ENCODE measurements at places on chromosomes 2 and 18.

DNA sequence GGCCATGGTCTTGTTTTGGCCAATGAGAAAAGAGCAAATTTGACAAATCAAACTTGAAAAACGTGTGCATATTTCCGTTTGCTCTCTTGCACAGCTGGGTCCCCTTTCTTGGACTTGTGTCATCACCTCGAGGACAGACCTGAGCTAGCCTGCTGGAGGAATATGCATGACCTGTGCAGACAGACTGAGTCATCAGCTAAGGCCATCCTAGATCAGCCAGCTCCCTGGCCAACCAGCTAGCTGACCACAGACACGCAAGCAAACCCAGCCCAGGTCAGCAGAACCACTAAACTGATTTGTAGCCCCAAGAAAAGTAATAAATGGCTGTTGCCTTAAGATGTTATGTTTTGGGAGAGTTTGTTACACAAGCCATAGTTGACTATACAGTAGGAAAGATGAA, 61.3 kb upstream of the PAX3 start:
- DNase-seq: no peak

DNA sequence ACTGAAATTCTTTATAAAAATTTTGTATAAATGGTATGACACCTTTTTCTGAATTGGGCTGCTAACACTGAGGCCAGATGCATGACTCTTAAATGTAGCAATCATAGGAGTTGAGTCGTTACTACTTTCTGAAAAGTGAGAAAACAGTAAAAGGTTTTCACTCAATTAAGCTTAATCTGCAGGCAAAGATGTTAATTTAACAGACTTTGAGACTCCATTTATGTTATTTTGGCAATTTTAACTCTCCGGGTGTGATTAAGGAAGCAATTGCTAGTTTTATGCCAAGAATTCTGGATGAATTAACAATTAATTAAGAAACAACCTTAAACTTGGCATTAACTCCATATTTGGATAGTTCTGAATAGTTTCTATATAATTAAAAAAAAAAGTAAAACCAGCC, 104.3 kb downstream of the AGPS start:
- DNase-seq: no peak

DNA sequence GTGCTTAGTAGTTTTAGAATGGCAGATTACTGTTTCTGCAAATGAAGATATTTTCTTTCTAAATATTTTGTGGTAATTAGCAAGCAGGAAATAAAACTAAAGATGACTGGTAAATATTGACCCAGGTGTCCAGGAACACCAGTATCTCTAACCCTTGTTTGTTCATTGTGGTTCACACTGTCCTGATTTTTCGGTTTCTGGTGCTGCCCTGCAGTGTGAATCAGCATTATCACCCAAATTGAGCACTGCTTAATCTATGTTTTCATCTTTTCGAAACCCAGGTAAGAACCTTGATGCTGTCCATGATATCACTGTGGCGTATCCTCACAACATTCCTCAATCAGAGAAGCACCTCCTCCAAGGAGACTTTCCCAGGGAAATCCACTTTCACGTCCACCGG, 167.4 kb downstream of the CAPN13 start:
- no peak for DNase-seq

GRCh38 chr2:38115216-38116032, 39.5 kb upstream of the CYP1B1 start:
- DNase-seq: peak; percentile 35

GRCh38 chr2:241491549-241492173, 16.7 kb downstream of the STK25 start:
- no peak for DNase-seq

GRCh38 chr2:126949775-126950174, 51.1 kb downstream of the TEX51 start:
- no peak for DNase-seq

- no peak for DNase-seq
Observed at GRCh38 chr2:210839450-210839849, 283.1 kb downstream of the CPS1 start.

GRCh38 chr18:46538376-46538775, 118.6 kb downstream of the LOXHD1 start:
- no peak for DNase-seq

GRCh38 chr2:99729104-99730025, 239.5 kb upstream of the REV1 start:
- DNase-seq: no peak

DNA sequence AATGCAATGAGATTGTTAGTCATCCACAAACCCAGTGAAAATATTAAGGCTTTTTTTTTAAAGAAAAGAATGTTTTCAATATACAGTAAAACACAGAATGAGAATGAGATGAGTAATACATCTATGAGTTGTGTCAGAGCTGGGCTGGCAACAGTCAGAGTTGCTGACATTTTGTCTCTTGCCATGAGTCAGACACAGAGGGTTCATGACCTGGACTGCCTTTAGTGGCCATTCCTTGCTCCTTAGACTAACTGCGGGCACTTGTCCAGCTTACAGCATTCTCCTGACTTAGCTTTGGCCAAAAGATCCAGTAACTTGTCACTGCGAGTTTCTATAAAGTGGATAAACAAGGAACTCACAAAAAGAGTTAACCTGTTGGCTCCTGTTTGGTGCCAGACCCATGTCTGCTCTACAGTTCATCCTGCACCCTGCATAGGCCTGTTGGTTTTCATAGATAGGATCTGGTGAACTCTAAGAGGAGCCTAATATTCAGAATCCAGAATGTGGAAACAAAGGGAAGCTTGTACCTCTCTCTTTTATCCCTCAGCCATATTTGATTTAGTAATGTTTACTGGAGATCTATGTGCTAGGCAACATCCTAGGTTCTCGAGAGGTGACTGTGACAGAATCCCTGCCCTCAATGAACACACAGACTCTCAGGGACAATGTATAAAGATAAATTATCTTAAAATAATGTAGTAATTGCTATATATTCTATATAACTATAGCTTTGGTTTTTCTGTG, 391.5 kb upstream of the VWC2L start:
- DNase-seq: no peak

GRCh38 chr2:12507295-12507694, 209.4 kb upstream of the TRIB2 start:
- peak; percentile 82 for DNase-seq

- no peak for DNase-seq
Observed at GRCh38 chr2:98461498-98462049, 16.9 kb downstream of the INPP4A start.
